Hematopoietic multipotent progenitor cell (in vitro differentiated cells): ENCODE measurements at places on chromosomes 1 and 21.

- peak; percentile 15 for DNase-seq
These were observed 234.6 kb upstream of the IRF2BP2 start for GRCh38 chr1:234844479-234845031.

DNA sequence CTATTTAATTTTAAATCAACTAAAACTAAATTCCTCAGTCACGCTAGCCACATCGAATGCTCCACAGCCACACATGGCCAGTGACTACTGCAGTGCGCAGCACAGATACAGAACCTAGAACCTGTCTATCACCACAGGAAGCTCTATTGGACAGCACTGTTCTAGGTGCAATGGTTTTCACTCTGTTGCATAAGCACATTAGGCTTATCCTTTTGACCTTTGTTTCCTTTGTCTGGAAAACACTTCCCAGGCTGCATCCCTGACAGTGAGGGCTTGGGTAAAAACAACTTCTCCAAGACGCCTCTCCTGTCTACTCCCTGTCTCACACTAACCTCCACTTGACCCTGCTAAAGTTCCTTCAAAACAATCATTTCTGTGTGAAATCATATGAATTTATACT, 33.6 kb upstream of the RAP1GAP start:
- DNase-seq = no peak

DNA sequence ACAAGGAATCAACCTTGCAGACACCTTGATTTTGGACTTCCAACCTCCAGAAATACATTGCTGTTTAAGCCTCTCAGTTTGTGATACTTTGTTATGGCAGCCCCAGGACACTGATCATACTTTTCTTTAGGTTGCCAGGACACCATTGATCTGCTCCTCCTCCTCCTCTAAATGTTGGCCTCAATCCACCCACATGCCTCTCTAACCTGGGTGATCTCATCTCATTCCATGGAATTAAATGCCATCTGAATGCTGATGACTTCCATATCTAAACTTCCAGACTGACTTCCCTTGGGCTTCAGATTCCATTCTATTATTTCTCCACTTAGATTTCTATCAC, 7.4 kb upstream of the PPP1R15B start:
- no peak for DNase-seq

DNA sequence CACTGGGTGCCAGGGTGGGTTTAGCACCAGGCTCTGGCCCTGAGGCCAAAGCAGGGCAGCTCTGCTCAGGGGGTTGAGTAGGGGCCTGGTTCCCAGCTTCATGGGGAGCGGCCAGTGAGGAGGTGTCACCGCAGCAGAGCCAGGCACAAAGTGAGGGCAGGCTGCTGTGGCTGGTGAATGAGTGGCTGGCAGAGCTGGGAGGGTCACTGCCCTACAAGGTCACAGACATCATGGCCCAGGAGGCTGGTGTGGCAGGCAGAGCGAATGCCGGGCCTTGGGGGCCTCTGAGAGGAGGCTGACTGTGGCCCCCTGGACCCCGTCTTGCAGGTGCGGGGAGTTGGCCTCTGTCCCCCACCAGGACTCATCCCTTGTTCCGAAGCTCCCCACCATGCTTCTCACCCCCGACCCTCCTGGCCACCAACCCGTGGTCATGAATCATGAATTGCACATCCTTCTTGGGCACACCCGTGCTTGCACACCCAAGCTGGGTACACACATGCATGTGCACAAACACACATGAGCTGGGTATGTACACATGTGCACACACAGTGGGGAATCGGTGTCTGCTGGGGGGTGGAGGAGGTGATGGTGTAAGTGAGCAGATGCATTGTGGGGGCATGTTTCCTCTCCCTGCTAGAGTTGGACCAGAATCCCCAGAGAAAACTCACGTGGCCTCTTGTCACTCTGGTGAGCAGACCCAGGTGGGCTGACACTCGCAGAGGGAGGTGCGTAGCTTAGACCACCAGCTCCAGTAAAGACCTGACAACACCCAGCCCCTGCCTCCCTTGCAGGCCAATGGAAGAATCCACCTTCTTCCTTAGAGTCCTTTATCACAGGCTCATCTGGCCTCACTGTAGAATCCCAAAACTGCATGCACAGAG, 4.8 kb upstream of the GNB1 start:
- DNase-seq = no peak

DNA sequence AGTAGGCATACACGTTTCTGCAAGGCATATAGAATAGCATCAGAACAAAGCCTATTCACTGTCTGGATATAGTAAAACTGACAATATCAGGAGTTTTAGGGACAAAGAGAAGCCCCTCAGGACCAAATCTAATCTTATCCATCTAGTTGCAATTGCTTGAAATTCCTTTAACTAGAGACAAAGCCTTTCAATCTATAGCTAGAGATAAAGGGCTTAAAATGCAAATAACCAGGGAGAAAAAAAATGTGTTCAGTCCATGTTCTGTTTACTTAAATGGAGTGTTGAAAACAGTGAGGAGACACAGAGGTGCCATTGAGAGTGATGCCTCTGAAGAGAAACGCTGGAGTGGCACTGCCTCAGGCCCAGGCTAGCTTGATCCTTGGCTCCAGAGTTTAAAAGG, 286.1 kb downstream of the DPYD start:
- no peak for DNase-seq

GRCh38 chr1:86552376-86552775, 5.5 kb downstream of the CLCA4 start:
- DNase-seq = no peak

- peak; percentile 76 for DNase-seq
These were observed at the start of gene ADIPOR1 for GRCh38 chr1:202957733-202958543. ADIPOR1 (minus strand) TSS chr1:202958312; CDS start chr1:202951070, 7,242 bp downstream.

DNA sequence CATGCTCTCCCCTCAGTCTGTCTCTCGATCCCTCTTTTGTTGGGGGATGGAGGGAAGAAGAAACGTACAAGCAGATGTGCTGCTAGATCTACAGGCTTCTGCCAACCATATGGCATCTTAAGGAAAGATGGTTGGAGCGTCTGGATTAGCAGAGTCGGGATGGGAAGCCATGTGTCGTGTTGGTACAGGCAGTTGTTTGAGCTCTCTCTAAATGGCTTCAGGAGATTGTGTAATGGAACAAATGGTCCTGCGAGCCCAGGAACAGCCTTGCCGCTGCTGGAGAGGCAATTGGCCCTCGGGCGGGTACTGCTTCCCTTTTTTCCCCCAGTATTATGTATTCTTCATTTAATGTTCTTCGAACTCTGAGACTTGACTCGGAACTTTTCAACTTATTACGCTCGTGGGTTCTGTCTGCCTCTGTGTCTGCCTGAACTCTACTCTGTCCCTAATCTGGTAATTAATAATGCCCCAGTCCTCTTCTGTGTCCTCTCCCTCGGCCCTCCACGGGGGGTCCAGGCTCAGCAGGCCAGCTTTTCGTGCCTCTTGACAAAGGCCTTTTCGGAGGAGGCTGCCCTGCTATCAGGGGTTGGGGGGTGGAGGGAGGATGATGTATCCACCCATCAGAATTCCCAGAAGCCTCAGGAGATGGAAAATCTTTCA, 215.3 kb downstream of the SDCCAG8 start:
- no peak for DNase-seq

- DNase-seq = no peak
These were observed 19.7 kb downstream of the SLC2A1 start for GRCh38 chr1:42938645-42939615.
